ENCODE measurements at places on chromosomes 5 and 9. TPM values are rescaled to one million over a fixed set of nuclear protein-coding genes. Genes with fewer than 3 reads are reported as not detected.
A peak's percentile ranks its signal among the peaks of the same experiment; 100 is the strongest.

Gene EHMT1
- total RNA-seq = 38.2 TPM

Gene PCDHGB6
- total RNA-seq = 6.6 TPM

Gene CMYA5
- total RNA-seq = 1,021 TPM

Gene SH3GL2
- 0.14 TPM for total RNA-seq

Gene PCA3
- total RNA-seq = not detected

DNA sequence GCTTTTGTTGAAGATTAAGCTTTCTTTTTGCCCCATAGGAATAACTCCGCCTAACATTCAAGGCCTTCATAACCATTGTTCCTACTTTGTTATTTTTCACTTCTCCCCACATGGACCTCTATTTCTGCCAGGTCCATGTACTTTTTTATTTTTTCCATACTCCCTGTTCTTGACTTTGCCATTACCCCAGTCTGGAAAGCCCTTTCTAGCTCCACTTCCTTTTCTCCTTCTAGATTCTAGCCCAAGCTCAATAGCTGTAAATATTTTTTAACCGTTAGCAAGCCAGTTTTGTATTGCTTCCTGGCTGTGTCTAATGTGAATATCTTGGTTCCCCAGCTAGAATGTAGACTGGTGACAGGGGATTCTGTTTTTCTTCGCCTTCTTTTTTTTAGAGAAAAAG, 26.1 kb downstream of the NCBP1 start:
- DNase-seq = no peak

DNA sequence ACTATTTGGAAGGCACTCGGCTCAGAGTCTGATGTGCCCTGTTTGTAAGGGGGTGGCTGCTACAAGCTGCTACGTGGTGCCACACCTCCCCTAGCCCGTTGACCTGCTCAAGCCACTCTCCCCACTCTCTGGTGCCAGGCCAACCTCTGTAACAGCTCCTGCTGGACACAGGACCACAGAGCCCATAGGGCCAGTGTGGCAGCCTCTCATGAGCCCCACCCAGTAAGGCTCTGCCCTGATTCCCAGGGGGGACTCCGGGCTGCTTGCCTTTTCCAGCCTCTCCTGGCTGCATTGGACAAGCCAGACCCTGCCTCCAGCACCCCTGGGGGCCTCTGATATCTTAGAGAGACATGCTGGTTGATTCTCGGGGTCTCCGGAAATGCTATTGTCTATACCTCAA, 53.3 kb upstream of the ANGPTL2 start:
- peak; percentile 71 for DNase-seq

DNA sequence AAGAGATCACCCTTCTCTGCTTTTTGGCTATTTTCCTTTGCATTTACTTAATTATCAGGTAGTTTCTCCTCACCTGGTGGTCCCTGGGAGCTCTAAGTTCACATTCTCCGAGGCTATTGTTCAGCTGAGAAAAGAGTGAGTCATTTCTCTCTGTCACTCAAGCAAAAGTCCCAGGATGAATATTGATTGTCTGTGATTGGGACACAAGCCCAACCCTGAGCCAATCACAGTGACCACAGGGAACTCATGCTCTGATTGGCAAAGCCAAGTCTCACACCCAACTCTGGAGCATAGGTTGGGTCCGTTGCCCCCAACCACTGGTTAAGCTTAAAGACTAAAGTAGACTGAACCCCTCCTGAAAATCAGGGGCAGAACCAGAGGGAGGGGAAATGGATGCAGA, 27.8 kb upstream of the FAT2 start:
- DNase-seq = no peak

- no peak for DNase-seq
These were observed 17.1 kb downstream of the DAP start for GRCh38 chr5:10743951-10744350.

DNA sequence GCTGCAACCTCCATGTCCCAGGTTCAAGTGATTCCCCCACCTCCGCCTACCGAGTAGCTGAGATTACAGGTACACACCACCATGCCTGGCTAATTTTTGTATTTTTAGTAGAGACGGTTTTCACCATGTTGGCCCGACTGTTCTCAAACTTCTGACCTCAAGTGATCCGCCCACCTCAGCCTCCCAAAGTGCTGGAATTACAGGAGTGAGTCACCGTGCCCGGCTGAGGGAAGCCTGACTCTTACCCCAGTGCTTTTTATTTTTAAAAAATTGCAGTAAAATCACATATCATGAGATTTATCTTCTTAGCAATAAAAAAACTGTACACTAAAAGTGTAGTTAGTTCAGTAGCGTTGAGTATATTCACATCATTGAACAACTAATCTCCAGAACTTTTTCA, 105.3 kb downstream of the SLIT3 start:
- no peak for DNase-seq

- DNase-seq = no peak
These were observed 1399.8 kb downstream of the PTPRD start for GRCh38 chr9:9212963-9213362.

DNA sequence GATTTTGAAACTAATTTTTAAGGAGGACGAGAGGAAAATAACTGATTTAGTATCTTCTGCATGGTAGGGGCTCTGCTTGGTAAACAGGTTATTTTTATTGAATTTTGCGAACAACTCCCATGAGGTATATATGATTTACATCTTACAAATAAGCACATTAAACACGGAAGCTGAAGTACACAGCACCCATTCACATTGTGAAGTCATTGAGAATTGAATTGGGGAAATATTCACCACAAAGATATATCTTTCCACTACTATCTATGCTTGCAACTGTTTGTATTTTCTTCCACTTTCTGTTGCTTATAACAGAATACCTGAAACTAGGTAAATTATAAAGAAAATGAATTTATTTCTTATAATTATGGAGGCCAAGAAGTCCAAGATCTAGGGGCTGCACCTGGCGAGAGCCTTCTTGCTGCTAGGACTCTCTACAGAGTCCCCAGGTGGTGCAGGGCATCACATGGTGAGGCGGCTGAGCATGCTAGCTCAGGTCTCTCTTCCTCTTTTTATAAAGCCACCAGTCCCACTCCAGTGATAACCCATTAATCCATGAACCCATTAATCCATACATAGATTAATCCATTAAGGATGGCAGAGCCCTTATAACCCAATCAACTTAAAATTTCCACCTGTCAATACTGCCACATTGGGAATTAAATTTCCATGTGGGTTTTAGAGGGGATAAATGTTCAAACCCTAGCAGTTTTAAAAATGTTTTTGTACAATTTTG, 79.0 kb upstream of the ZNF608 start:
- DNase-seq = no peak

- no peak for DNase-seq
These were observed 51.6 kb downstream of the NACC2 start for GRCh38 chr9:136043441-136043991.

DNA sequence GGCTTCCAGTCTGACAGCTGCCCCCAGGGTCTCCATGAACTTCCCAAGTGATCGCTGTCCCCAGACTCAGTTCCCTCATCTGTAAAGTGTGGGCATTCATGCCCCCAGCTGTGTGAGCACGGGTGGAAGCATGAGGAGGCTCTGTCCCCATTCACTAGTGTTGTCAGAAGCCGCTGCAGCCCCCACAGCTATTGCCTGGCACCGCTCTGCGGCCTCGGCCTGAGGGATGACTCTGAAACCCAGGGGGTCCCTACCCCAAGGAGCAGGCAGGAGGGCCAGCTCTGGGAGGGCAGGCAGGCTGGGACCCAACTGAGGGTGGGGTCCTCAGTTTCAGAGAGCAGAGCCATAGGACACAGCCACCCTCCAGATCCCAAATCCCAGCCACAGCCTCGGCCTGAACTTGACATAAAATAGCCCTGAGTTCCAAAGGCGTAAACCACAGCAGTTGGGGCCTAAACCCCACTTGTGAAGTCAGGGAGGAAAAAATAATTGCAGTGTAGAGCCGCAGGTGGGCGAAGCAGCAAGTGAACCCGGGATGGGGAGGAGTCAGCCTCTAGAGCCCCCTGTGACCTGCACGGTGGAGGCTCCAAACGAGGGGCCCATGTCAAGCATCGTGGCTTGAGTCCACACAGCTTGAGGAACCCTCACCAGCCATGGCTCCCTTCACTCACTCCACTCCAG, 66.0 kb upstream of the ADAMTS2 start:
- no peak for DNase-seq
